Foreskin melanocyte (primary cell): ENCODE measurements at places on chromosomes 5 and 9.

DNA sequence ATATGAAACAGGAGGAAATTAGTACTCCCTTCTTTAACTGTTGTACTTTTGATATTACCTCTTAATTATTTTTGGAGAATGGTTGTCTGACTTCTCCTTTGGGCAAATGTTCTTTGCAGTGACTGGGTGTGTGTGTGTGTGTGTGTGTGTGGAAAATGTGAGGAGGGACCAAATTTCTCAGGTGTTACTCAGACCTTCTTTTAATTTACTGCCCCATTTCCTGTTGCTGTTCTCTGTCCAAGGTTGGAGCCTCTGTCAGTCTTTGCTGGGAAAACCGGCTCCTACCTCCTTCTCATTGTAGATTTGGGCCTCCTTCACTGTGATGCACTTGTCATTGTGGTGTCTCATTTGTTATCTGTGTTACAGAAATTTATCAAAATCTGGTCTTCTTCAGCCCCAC lies 68.4 kb downstream of the PBX3 start:
- DNase-seq, result no peak

GRCh38 chr9:87233431-87233830 lies 264.2 kb upstream of the DAPK1 start:
- no peak for DNase-seq

GRCh38 chr9:79007701-79008483 lies 563.9 kb upstream of the TLE4 start:
- no peak for DNase-seq

- DNase-seq, result no peak
Observed at GRCh38 chr5:75457161-75457560, 54.3 kb downstream of the CERT1 start.

GRCh38 chr9:3337515-3338225 lies 188.1 kb downstream of the RFX3 start:
- peak; percentile 82 for DNase-seq

- DNase-seq, result no peak
Observed at GRCh38 chr9:104091708-104092107, 2.4 kb upstream of the SMC2 start.

GRCh38 chr5:39678534-39678933 lies 253.8 kb upstream of the DAB2 start:
- no peak for DNase-seq

- DNase-seq, result no peak
Observed at GRCh38 chr5:179223528-179223927, 121.7 kb downstream of the ADAMTS2 start.

- DNase-seq, result no peak
Observed at GRCh38 chr5:56493766-56494165, 260.6 kb upstream of the ANKRD55 start.

DNA sequence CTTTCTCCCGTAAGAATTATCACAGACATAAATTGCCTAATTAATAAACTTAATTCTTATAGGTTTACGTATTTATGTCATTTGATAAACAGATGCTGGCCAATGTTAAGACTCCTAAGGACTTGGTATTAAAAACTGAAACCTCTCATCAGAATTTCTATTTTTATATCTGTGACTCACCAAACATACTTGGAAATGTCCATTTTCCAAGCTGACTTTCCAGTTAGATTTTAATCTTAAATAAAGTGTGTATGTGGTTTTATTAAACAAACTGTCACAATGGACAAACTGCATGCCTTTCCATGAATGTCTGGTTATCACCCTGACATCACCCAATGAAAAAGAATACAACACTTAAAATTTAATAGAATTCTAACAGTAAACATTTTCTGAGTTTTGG lies 12.6 kb upstream of the COL23A1 start:
- no peak for DNase-seq

- DNase-seq, result peak; percentile 39
Observed at GRCh38 chr9:125074976-125075375, 68.4 kb downstream of the SCAI start.

DNA sequence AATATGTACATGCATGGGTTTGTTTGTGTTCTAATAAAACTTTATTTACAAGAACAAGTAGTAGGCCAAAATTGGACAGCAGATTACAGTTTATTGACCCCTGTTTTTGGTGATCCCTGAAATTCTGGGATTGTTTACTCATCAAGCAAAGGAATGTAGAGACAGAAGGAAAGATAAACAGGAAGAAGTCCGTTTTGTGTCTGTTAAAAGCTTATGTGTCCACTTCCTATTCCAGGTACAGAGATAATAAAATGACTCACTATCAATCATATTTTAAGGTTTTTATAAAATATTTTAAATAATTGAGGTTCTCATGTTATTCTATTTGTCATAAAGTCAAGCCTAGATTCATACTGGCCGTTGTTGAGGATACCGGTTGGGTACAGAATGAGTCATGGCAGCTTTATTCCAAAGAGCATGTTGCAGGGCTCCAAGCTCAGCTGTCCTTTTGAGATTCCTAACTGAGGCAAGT lies 214.9 kb upstream of the DAB2 start:
- DNase-seq, result no peak

GRCh38 chr5:158911693-158912363 lies 187.9 kb downstream of the EBF1 start:
- no peak for DNase-seq

GRCh38 chr5:176542596-176543427 lies 5.6 kb upstream of the RNF44 start:
- DNase-seq, result no peak
